Cardiac muscle cell (in vitro differentiated cells and primary cell): ENCODE measurements at places on chromosomes 11 and 22. TPM values are rescaled to one million over a fixed set of nuclear protein-coding genes. Genes with fewer than 3 reads are reported as not detected.
A peak's percentile ranks its signal among the peaks of the same experiment; 100 is the strongest.

DNA sequence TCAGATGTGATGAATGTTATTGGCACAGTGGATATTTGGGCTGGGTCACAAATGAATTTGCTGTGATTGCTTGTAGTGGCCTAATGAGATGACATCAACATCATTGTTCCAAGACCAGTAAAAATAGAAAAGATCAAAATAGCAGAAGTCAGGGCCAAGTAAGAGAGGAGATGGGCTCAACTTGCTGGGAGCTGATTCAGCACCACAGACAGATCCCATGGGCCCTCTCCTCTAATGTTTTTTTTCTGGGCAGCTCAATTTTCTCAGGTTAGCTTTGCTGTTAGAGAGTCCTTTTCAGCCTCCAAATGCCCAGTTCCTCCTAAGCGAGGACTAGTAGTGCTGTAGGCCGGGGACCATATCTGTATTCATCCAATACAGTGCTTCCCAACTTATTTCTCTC lies 86.0 kb upstream of the IZUMO1R start:
- no peak overlapping the region for H3K27ac ChIP-seq
- peak; percentile 2 for DNase-seq
- no peaks in the 10 kb centered on the region for H3K27me3 ChIP-seq
- H3K36me3 ChIP-seq: no peaks in the 10 kb centered on the region
- no peaks in the 10 kb centered on the region for H3K4me1 ChIP-seq

- no peak overlapping the region for H3K4me3 ChIP-seq
- H3K27me3 ChIP-seq: no peaks in the 10 kb centered on the region
- DNase-seq: peak; percentile 36
- H3K27ac ChIP-seq: no peak overlapping the region
Measured at GRCh38 chr11:28903716-28904115, 795.5 kb downstream of the METTL15 start.

- no peaks in the 10 kb centered on the region for H3K36me3 ChIP-seq
- no peak overlapping the region for H3K4me3 ChIP-seq
- DNase-seq: no peak
- peaks cover 7% of the 10 kb centered on the region for H3K4me1 ChIP-seq
- no peaks in the 10 kb centered on the region for H3K27me3 ChIP-seq
Measured at GRCh38 chr11:82250047-82250446, 483.6 kb downstream of the FAM181B start.

DNA sequence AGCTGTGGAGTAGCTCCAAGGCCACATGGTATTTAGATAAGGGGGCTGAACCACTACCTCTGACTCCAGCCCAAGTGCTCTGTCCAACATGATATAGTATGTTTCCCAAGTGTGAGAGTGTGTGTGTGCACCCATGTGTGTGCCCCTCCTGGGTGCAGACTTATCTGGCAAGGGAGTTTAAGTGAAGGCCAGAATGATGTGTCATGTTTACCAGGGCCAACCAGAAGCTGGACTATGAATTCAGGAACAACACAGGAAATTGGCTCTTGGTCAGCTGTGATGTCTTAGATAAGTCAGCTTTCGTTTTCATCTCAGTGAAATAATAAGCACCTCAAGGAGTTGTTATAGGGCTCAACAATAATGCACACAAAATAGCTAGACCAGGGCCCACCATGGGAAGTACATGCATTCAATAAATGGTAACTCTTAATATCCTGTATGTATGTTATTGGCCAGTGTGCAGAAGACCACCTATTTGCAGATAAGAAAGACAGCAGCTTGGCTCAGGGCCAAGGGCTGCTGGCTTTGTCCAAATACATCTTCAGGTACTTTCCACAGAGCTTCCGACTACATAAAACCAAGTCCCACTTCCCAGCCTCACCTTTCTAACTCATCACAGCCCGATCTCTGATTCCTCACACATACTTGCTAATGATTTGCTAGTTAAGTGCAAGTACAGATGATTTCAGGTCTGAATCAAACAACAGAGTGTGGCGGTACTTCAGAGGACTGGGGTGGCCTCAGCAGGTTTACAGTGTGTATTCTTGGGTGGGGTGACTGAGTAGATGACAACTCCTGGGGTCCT lies 120.9 kb downstream of the ME3 start:
- H3K27me3 ChIP-seq: no peaks in the 10 kb centered on the region
- no peak overlapping the region for H3K4me3 ChIP-seq
- H3K36me3 ChIP-seq: no peaks in the 10 kb centered on the region

- peaks cover 13% of the 10 kb centered on the region for H3K36me3 ChIP-seq
- DNase-seq: no peak
- no peak overlapping the region for H3K4me3 ChIP-seq
- no peaks in the 10 kb centered on the region for H3K27me3 ChIP-seq
- H3K4me1 ChIP-seq: no peaks in the 10 kb centered on the region
Measured at GRCh38 chr11:117188620-117189081, 10.1 kb downstream of the SIDT2 start.

- no peak overlapping the region for H3K4me3 ChIP-seq
- H3K4me1 ChIP-seq: peaks cover 33% of the 10 kb centered on the region
- H3K36me3 ChIP-seq: peaks cover 3% of the 10 kb centered on the region
- DNase-seq: peak; percentile 76
- H3K27ac ChIP-seq: peak overlapping the region; percentile 87
Measured at GRCh38 chr22:35313311-35314121, 13.8 kb downstream of the TOM1 start.

DNA sequence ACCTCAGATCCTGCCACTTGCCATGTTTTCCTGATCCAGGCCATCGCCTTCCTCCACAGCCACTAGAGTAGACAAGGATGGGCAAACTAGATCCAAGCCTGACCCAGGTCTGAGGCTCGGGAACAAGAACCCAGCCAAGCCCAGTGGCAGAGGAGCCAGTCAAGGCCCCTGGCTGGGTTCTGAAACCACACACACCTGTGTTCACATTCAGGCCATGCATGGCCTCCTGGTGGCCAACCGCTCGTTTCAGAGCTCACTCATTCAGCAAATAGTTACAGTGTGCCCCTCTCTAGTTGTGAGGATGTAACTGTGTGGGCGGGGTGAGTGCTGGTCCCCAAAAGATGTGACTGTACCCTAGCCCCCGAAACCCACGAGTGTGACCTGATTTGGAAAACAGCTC lies 337.6 kb downstream of the CTTN start:
- H3K36me3 ChIP-seq: no peaks in the 10 kb centered on the region
- no peak overlapping the region for H3K27ac ChIP-seq
- H3K4me3 ChIP-seq: no peak overlapping the region

GRCh38 chr11:61926235-61926634 lies 8.9 kb upstream of the RAB3IL1 start:
- no peak overlapping the region for H3K4me3 ChIP-seq
- peaks cover 18% of the 10 kb centered on the region for H3K4me1 ChIP-seq
- no peak overlapping the region for H3K27ac ChIP-seq
- H3K27me3 ChIP-seq: no peaks in the 10 kb centered on the region
- no peak for DNase-seq

UBQLNL gene
- 0.92 and 3.4 TPM in 2 replicates for total RNA-seq

GRCh38 chr11:34251589-34251980 lies 106.2 kb downstream of the ABTB2 start:
- H3K4me3 ChIP-seq: no peak overlapping the region
- H3K4me1 ChIP-seq: peaks cover 42% of the 10 kb centered on the region
- peak overlapping the region; percentile 57 for H3K27ac ChIP-seq
- no peaks in the 10 kb centered on the region for H3K27me3 ChIP-seq
- DNase-seq: no peak
- H3K36me3 ChIP-seq: no peaks in the 10 kb centered on the region

DNA sequence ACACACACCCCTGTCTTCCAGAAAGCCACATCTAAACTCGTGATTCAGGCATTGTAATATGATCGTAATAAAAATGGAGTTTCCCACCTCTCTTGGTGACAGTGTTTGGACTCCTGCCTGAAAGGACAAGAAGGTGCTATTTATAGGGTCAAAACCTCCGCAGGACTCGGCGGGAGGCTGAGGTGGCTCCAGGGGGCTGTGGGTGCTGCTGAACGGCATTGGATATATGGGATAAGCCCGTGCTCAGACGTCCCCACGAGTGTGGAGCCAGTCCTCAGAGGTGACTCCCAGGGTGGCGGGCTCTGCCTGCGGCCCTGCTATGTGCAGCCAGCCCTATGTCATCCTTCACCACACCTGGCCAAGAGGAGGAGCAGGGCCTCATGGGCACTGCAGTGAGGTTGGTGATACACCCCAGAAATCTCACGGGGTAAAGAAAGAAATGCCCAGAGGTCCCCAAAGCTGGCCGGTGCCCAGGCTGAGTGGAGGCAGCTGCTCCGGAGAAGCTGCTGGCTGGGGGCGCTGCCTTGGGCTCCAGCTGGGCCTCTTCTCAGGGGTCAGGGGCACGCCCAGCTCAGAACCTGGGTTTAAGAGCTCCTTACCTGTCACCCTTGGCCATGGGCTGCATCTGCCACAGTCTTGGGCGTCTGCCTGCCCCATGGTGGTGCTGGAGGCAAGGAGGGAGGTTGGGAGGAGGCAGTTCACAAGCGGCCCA lies 5.1 kb upstream of the OSBPL5 start:
- no peak overlapping the region for H3K4me3 ChIP-seq
- DNase-seq: no peak
- peaks cover 8% of the 10 kb centered on the region for H3K27me3 ChIP-seq
- peaks cover 15% of the 10 kb centered on the region for H3K4me1 ChIP-seq

DNA sequence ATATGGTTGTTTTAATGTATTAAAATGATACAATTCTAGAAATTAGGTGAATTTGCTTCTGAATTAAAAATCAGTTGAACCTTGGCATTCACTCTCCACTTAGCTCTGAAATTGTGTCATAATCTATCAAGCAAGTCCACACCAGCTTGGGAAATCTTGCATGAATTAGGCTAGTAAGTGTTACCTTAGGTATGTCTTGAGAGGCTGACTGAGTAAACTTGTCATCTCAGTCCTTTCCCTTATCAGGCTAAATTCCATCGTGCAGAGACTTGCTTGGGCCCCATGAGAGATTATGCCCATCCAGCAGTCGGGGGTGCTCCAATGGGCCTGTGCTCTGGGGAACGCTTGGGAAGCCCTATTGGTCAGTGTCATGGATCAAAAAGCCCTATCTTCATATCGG lies 33.9 kb upstream of the ST14 start:
- peaks cover 31% of the 10 kb centered on the region for H3K4me1 ChIP-seq
- DNase-seq: no peak
- H3K27ac ChIP-seq: peak overlapping the region; percentile 95
- no peak overlapping the region for H3K4me3 ChIP-seq
- H3K27me3 ChIP-seq: no peaks in the 10 kb centered on the region

CRYBB2 gene
- 0.28 TPM in 1 of 2 replicates, not detected in the other for total RNA-seq

GRCh38 chr11:132134322-132134721 lies 763.9 kb downstream of the NTM start:
- H3K36me3 ChIP-seq: no peaks in the 10 kb centered on the region
- H3K27ac ChIP-seq: no peak overlapping the region
- DNase-seq: no peak
- H3K4me1 ChIP-seq: no peaks in the 10 kb centered on the region
- peaks cover 12% of the 10 kb centered on the region for H3K27me3 ChIP-seq
- H3K4me3 ChIP-seq: no peak overlapping the region

KIRREL3 gene
- 0.07 and 0.12 TPM in 2 replicates for total RNA-seq

CYTH4 gene
- not detected in 2 replicates for total RNA-seq

DNA sequence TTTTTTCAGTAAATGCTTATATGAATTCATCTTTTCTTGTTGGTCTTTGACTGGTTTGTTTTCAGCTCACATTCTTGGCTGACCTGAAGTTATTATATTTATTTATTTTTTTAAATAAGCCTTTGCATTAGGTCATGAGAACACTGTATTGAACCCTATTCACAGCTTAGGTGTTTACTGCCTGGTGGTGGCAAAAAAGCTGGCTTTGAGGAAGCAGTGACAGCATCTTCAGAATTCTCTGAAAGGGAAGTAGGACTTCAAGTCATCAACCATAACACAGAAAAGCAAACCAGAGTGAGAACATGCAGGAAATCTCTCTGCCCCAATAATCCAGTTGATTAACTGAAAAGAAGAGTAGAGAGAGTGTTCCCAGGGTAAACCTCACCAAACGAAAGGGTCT lies 30.3 kb upstream of the MMP13 start:
- no peaks in the 10 kb centered on the region for H3K27me3 ChIP-seq
- no peaks in the 10 kb centered on the region for H3K4me1 ChIP-seq
- H3K27ac ChIP-seq: no peak overlapping the region
- no peak for DNase-seq
- H3K36me3 ChIP-seq: no peaks in the 10 kb centered on the region

- no peaks in the 10 kb centered on the region for H3K27me3 ChIP-seq
- H3K4me1 ChIP-seq: no peaks in the 10 kb centered on the region
- H3K36me3 ChIP-seq: peaks cover 49% of the 10 kb centered on the region
- no peak overlapping the region for H3K4me3 ChIP-seq
- H3K27ac ChIP-seq: no peak overlapping the region
Measured at GRCh38 chr22:36510966-36511881, 4.4 kb upstream of the FOXRED2 start.

GRCh38 chr11:121067962-121068647 lies 32.9 kb upstream of the TECTA start:
- H3K4me3 ChIP-seq: no peak overlapping the region
- peaks cover 28% of the 10 kb centered on the region for H3K36me3 ChIP-seq
- H3K27ac ChIP-seq: peak overlapping the region; percentile 32
- DNase-seq: no peak

CASP1 gene
- not detected in 2 replicates for total RNA-seq

- H3K4me1 ChIP-seq: peaks cover 25% of the 10 kb centered on the region
- H3K27ac ChIP-seq: no peak overlapping the region
- no peaks in the 10 kb centered on the region for H3K36me3 ChIP-seq
- DNase-seq: no peak
- H3K4me3 ChIP-seq: no peak overlapping the region
- H3K27me3 ChIP-seq: no peaks in the 10 kb centered on the region
Measured at GRCh38 chr11:27355575-27356104, 7.4 kb downstream of the CCDC34 start.

DNA sequence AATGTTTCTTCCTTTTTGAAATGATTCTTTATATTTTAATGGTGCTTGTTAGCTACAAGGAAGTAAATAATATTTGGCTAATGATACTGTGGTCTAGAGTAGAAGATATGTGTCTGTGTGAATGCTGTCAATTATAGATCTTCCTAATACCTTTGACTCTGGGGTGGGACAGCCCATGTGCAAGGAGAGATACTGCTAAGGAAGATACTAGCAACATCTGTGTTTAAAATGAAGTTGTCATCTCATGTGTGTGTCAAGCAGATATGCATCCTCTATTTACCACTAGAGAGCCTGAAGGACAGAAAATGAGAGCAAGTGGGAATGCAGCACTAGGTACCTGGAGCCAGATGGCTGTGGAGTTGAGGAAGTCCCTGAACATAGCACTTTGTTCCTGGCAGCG lies 34.1 kb downstream of the PPME1 start:
- H3K27ac ChIP-seq: no peak overlapping the region
- no peak overlapping the region for H3K4me3 ChIP-seq
- no peaks in the 10 kb centered on the region for H3K4me1 ChIP-seq
- H3K27me3 ChIP-seq: no peaks in the 10 kb centered on the region
- DNase-seq: no peak

DNA sequence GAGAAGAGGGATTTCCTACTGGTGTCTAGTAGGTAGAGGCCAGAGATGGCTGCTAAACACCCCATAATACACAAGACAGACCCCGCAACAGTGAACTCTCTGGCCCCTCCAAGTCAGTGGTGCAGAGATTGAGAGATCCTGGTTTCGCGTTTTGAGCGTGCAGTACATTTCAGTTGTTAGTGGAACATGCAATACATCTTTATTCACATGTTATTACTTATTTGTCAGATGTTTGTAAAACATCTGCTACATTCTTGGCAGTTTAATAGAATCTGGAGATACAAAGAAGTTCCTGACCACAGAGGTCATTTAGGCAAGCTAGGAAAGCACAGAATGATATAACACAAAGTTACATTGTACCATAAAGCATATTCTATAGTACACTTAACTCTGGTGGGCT lies 41.5 kb downstream of the ST3GAL4 start:
- no peaks in the 10 kb centered on the region for H3K36me3 ChIP-seq
- H3K4me1 ChIP-seq: peaks cover 18% of the 10 kb centered on the region
- H3K4me3 ChIP-seq: no peak overlapping the region
- H3K27ac ChIP-seq: no peak overlapping the region

OR52H1 gene
- total RNA-seq: 0.46 and 0.83 TPM in 2 replicates

- no peaks in the 10 kb centered on the region for H3K36me3 ChIP-seq
- no peak overlapping the region for H3K27ac ChIP-seq
- DNase-seq: no peak
- H3K4me1 ChIP-seq: peaks cover 9% of the 10 kb centered on the region
Measured at GRCh38 chr22:27240298-27241075, 561.1 kb downstream of the MN1 start.

POU2AF2 gene
- total RNA-seq: not detected in 2 replicates

DEFB131B gene
- not detected in 2 replicates for total RNA-seq
